Smooth muscle cell of trachea (primary cell): ENCODE measurements at places on chromosomes 1 and 21. TPM values are rescaled to one million over a fixed set of nuclear protein-coding genes. Genes with fewer than 3 reads are reported as not detected.

Gene FAM72B
- 0.50 and 3.9 TPM in 2 replicates for total RNA-seq

Gene OR13G1
- not detected in 2 replicates for total RNA-seq

Gene CLCNKA
- total RNA-seq: under 0.01 and 0.17 TPM in 2 replicates

Gene MCOLN2
- 3.5 and 3.6 TPM in 2 replicates for total RNA-seq

Gene RIMS3
- total RNA-seq: 0.29 and 0.33 TPM in 2 replicates

Gene HES3
- total RNA-seq: not detected in 2 replicates

Gene NPPB
- not detected in 2 replicates for total RNA-seq

Gene ASCL5
- not detected in 2 replicates for total RNA-seq

Gene SSR2
- 512 and 711 TPM in 2 replicates for total RNA-seq

Gene PLA2G2C
- not detected in 2 replicates for total RNA-seq

Gene EFNA4
- total RNA-seq: 2.5 and 4.3 TPM in 2 replicates

Gene DHCR24
- 146 and 179 TPM in 2 replicates for total RNA-seq

Gene PROX1
- under 0.01 and 0.15 TPM in 2 replicates for total RNA-seq

Gene TNFRSF9
- total RNA-seq: 0.17 TPM in 1 of 2 replicates, not detected in the other

Gene TP73
- total RNA-seq: under 0.01 TPM in 1 of 2 replicates, not detected in the other

Gene EVI5
- 30.3 and 31.4 TPM in 2 replicates for total RNA-seq

Gene C1QTNF12
- total RNA-seq: 2.5 and 5.1 TPM in 2 replicates

Gene SPATA45
- not detected in 2 replicates for total RNA-seq

Gene LYPD8
- not detected in 2 replicates for total RNA-seq

Gene GRIK1
- total RNA-seq: not detected in 2 replicates

Gene S100A2
- total RNA-seq: 3.3 and 6.0 TPM in 2 replicates

Gene ZNF683
- total RNA-seq: not detected in 2 replicates

Gene C1orf216
- 19.5 and 20.9 TPM in 2 replicates for total RNA-seq

Gene MFAP2
- total RNA-seq: 16.9 and 26.5 TPM in 2 replicates

Gene S100A16
- 255 and 277 TPM in 2 replicates for total RNA-seq

Gene GJA8
- total RNA-seq: not detected in 2 replicates

Gene RAP1GAP
- total RNA-seq: 0.15 and 0.17 TPM in 2 replicates

Gene FBXO28
- total RNA-seq: 27.0 and 33.0 TPM in 2 replicates

Gene IFI44L
- total RNA-seq: 7.6 and 9.0 TPM in 2 replicates

Gene NTMT2
- total RNA-seq: not detected in 2 replicates

Gene TMEM51
- 7.1 and 8.3 TPM in 2 replicates for total RNA-seq

Gene SPRR2G
- not detected in 2 replicates for total RNA-seq

Gene SYT2
- total RNA-seq: under 0.01 TPM in 1 of 2 replicates, not detected in the other

Gene CAMSAP2
- total RNA-seq: 30.3 and 31.1 TPM in 2 replicates

Gene TRIM62
- total RNA-seq: 2.8 and 3.3 TPM in 2 replicates

Gene HMCN1
- total RNA-seq: 7.4 and 10.9 TPM in 2 replicates

Gene SASS6
- 0.83 and 3.6 TPM in 2 replicates for total RNA-seq
